ENCODE measurements at places on chromosomes 2 and 18.

- no peak for DNase-seq
Measured at GRCh38 chr2:195490319-195490718, 166.7 kb upstream of the SLC39A10 start.

DNA sequence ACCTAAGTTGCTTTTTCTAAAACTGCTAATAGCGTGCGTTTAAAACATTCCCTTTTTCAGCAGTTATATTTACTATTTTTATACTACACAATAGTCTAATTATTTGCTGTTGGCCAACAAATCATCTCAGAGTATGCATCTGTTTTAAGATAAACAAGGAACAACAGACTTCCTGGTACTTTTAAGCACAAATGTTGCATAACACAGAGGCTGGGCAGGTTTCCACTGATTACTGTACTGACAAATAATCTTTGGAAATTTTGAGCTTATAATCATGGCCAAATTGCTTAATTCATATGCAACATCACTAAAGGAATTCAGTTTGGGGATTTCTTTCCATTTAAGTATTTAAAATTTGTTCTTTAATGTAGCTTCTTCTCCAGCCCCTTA is 737.4 kb upstream of the SALL3 start:
- no peak for DNase-seq

- no peak for DNase-seq
Measured at GRCh38 chr18:28372186-28372585, 195.3 kb upstream of the CDH2 start.

- DNase-seq = no peak
Measured at GRCh38 chr2:205073433-205074020, 528.3 kb downstream of the PARD3B start.

DNA sequence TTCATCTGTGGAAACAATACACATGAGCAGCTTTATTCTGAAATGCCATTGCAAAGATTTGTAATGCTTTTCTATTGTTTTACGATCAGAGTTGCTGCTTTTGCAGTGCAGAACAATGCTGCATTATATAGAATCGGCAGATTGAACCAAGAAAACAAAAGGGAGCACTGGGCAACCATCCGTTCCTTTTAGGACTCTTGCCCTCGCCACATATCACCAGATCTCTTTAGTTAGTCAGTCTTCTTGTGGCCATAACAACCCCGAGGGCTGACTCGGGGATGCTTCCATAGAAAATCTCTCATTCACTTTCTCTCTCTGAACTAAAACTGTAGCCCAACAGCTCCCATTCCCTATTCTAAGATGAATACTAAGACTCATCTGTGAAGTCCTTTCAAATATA is 340.4 kb downstream of the NRXN1 start:
- no peak for DNase-seq

DNA sequence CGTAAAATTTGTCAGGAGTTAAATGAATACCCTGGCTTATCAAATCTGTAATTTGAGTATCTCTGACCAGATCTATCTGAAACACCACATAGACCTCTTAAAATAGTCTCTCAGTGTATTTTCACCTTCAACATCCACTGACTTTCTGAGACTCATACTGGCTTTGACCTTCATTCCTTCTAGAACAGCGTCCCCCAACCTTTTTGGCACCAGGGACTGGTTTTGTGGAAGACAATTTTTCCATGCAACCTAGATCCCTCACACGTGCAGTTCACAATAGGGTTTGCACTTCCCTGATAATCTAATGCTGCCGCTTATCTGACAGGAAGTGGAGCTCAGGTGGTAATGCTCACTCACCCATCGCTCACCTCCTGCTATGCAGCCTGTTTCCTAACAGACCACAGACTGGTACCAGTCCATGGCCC is 3.2 kb downstream of the NBAS start:
- DNase-seq = no peak

DNA sequence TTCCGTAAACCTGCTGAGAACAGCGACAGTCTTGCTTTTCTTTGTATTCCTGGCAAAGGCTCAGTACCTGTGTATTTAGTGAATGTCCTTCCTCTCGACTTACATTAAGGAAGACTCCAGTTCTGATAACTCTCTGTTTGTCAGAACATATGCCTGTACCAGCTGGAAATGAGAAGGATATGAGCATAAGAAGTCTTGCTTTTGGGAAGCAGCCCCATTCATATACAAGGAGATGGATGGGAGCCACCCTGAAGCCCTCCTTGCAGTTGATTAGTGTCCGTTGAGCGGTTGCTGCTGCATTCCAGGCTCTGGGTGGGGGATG is 59.8 kb downstream of the SH3BP4 start:
- no peak for DNase-seq

DNA sequence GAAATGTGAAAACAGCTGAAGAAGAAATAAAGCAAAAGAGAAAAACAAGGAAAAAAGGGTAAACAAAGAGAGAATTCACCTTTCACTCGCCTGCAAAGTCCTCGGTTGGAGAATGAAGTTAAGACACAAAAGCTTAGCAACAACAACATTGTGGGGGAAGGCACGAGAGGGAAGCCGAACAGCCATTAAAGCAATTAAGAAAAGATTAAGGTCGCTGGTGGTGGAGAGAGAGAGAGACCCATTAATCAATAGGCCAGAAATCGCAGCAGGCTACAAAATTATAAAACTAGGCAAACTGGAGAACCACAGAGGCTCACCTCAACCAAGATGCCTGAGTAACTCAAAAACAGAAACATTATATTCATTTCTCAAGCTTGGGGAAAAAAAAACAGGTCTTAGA is 120.0 kb upstream of the SIX3 start:
- no peak for DNase-seq

GRCh38 chr2:20443276-20443920 is 3.5 kb upstream of the RHOB start:
- no peak for DNase-seq

- DNase-seq = no peak
Measured at GRCh38 chr2:38259311-38259710, 117.8 kb downstream of the ATL2 start.

- no peak for DNase-seq
Measured at GRCh38 chr2:72147303-72147971, at the start of gene CYP26B1. TSS of gene CYP26B1 (minus strand) at chr2:72147862. CDS start at chr2:72147834, 28 bp downstream.

DNA sequence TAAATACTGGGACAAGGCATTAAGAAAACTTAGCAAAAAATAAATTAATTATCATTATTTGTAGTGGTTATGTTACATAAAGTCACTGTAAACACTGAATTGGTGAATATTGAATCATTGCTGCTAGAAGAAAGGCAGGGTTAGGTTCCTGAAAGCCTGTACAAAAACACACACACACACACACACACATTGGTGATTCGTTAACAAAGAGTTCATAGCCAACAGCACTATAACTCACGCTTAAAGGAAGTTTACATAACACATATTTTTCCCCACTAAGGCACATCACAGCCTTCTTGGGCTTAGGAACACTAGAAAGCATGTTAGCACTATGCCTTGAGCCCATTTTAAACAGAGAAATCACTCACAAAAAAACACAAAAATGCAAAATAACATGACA is 690.0 kb upstream of the PIK3C3 start:
- no peak for DNase-seq

- no peak for DNase-seq
Measured at GRCh38 chr18:1846640-1847039, 724.7 kb downstream of the METTL4 start.

- no peak for DNase-seq
Measured at GRCh38 chr18:28152354-28152753, 24.6 kb downstream of the CDH2 start.

- DNase-seq = no peak
Measured at GRCh38 chr2:172261292-172261691, 158.6 kb upstream of the DLX2 start.

GRCh38 chr2:27715318-27716210 is 51.9 kb downstream of the SLC4A1AP start:
- no peak for DNase-seq

DNA sequence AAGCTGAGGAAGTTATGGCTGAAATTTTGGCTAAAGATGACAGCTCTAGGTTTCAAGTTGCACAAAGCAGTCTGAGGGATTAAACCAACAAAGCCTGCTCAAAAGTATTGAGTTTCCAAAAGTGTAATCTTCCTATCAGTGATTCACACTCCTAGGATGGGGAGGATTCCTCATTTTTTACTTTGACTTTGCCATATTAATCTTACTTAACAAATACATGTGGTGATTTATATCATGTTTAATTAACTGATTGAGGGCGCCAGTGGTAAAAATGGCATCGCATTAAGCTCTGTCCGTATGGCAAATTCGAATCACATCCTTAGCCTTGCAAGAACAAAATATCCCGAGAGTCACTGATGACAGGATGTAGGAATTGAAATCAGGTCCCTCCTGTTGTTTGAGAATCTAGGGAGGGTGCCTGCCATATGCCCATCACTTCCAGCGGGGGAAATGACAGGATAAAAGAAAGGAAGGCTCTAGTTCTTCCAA is 78.1 kb upstream of the ETAA1 start:
- no peak for DNase-seq

DNA sequence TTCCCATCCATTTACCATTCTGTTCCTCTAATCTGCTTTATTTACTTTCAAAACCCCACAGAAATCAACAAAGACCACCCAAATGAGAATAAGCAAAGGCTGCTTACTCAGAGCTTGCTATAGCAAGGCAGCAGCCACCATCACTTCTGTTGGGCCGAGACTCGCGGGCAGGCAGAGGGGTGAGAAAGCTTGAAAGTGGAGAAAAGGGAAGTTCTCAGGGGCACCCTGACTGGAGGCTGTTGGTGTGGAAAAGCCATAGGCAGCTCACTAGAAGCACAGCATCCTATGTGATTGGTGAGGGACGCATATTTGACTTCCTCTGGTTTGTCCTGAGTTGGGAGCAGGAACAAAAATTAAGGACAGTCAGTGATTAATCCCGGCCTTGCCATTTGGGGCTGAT is 269.7 kb upstream of the THSD7B start:
- no peak for DNase-seq

DNA sequence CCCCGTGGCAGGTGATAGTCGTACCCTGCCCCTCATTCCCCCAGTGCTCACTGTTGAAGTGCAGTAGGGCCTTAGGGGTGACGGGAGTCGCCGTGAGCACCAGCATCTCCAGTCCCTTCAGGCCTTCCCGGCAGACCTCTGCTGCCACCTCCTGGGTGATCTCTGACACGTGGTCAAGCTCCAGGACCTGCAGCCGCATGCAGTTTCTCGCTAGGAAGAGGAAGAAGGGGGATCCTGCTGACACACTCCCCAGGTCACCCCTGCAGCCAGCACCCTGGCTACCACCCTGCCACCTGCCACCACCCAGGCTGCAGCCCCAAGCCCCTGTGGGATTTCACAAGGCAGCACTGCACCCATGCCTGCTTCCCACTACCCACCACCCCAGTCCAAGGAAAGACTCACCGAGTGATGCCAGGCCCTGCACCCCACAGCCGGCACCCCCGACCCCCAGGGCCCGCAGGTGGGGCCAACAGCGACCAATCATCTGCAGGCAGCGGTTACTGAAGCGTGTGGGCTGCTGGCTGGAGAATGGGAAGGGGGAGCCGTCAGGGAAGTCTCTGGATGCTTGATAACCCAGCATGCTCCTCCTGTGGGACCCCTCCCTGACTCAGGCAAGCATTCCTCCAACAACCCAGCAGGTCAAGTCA is 23.8 kb downstream of the FBXO41 start:
- DNase-seq = no peak

DNA sequence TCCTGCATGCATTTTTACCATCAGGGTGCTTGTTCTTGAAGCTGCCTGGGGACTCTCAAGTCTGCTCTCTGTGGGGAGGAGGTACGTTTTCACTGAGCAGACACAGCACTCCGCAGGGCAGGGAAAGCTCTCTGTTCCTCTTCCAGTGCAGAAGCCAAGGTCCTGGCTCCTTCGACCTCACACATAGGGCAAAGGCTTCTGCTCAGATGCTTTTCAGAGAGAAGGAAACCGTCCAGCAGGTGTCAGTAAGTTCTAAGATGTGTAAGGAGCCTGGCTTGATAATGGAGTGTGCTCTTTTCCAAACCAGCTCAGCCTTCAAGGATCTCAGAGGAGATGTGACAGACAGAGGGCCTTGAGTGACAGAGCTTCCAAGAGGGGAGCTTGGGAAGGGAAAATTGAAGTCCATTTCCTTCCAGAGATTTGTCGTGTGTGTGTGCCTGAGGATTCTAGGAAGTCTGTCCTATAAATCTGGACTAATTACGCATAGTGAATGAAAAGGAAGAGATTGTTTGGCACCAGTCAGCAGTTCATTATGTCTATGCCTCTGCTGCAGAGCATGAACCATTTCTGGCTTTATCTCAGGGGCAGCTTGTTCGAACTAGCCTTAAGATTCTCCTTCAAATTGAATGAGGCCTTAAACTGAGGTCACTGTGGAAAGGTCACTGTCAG is 67.3 kb upstream of the UPP2 start:
- no peak for DNase-seq

DNA sequence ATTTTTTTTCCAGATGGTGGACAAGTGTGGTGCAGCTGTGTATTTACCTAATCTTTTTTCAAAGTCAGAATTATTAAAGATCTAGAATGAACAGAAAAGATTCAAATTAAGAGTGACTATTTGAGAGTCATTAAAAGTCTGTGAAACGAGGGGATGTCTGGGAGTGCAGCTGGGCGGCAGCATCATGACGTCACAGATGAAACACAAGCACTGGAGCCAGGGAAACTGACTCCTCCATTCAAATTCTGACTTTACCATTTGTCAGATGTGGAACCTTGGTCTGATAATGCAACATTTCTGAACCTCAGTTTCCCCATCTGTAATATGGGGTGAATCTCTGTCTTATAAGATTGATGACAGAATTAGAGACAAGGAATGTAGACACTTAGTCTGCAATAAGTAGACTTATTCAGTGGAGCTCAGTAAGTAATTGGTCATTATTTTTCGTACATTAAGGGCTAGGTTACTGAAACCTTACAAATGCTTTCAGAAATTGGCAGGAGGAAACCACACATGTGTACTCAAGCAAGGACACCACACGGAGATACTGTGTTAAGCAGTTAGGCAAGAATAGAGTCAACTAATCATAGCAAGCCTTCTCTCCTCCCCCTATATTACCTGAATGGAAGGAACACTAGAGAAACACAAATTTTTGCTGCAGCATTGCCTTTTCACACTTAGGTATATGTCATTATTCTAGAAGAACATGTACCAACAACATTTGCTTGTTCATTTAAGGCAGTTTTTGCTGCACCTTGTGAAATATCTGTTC is 27.8 kb upstream of the CXXC1 start:
- no peak for DNase-seq

All from stimulated activated naive CD8-positive, alpha-beta T cell treated with anti-CD3 and anti-CD28 coated beads, Interleukin-15, amount 100 ng/mL, for 72 hours (primary cell).